ENCODE measurements at places on chromosomes 1 and 21.

- DNase-seq = no peak
Measured at GRCh38 chr21:37944496-37944895, 28.2 kb upstream of the KCNJ6 start.

DNA sequence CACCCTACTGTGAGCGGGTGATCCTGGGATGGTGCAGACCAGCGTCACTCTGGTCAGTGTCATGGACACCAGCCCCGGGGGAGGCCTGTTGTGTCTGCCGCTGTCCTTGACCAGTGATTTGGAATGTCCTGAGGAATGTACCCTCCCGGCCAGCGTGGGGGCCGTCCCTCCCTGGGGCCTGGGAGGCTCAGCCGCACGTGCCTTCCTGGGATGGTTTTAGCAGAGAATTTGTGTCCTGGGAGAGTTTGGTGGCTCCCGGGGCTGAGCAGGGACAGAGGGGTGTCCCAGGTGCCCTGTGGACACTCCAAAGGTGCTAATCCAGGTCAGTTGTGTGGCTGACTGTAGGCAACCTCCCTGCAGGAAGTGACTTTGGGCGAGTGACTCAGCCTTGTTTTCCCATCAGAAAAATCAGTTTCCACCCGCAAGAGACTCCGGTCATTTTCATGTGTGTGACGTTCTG lies 6.2 kb downstream of the ARHGEF16 start:
- DNase-seq = no peak

DNA sequence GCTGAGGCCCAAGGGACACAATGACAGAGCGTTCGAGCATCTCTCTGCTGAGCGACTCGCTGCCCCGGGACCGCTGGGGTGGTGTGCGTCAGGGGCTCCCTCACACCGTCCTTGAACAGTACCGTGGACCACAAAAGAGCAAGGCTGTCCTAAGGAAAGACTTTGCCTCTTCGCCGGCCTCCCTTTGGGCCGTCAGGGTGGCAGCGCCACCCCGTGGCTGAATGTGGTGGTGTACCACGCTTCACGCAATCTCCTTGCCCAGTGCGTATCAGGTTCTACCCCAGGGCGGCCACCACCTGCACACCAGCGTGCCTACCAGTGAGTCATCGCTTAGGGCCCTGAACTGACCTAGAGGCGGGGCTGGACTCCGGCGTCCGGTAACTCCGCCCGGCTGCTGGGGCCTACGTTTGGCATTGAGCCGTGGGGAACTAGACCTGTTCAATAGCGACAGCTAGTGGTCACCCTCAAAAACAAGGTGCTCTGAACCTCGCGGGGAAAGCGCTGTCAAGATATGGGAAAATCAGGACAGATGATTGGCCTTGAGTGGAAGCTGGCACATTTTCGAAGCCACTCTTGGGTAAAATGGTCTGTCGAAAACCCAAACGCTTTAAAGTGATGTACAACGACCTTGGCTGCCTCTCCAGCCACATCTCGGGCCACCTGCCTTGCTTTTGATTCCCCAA lies 8.1 kb upstream of the TRAF3IP3 start:
- peak; percentile 94 for DNase-seq

DNA sequence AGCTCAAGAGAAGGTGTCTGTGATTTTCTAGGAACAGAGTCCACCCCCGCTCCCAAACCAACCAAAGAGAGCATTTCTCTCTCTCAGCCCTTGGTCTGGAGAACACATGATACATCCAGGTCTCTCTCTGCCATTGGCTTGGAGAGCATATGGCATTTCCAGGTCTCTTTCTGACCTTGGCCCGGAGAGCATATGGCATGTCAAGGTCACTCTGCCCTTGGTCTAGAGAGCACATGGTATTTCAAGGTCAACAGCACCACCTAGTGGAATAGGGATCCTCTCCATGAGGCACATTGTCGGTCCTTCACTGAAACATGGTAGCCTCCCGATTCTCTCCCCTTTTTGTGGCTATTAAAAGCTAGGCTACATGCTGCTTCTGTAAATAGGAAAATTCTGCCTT lies 437.7 kb upstream of the OLFM3 start:
- DNase-seq = no peak

DNA sequence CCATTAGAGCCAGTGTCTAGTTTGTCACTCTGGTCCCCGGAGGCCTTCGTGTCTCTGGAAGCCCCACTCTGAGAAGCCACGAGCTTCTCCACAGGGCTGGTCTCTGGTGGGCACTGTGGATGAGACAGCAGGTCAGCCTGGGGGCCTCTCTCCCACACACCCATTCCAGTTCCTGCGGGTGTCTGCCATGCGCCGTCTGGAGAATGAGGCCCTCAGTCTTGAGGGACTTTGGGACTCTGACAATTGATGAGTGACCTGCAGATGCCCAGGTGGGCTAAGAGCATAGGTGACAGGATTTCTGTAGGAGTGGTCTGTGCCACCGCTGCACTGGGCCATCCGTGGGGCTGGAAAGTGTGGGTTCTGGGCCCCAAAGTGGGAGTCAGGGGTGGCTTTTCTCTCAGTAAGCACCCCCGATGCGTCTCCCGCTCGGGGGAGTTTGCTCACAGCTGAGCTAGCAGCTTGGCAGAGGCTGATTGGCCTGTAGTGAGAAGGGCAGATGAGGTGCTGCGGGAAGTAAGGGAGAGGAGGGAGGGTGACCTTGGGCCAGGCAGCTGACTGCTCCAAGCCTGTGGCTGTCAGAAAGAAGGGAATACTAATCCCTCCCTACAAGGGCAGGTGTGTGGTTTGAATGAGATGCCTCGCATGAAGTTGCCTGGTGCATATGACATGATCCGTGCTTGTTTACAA lies 26.4 kb downstream of the LHX4 start:
- no peak for DNase-seq

GRCh38 chr1:178282949-178283367 lies 189.1 kb downstream of the RASAL2 start:
- DNase-seq = no peak

DNA sequence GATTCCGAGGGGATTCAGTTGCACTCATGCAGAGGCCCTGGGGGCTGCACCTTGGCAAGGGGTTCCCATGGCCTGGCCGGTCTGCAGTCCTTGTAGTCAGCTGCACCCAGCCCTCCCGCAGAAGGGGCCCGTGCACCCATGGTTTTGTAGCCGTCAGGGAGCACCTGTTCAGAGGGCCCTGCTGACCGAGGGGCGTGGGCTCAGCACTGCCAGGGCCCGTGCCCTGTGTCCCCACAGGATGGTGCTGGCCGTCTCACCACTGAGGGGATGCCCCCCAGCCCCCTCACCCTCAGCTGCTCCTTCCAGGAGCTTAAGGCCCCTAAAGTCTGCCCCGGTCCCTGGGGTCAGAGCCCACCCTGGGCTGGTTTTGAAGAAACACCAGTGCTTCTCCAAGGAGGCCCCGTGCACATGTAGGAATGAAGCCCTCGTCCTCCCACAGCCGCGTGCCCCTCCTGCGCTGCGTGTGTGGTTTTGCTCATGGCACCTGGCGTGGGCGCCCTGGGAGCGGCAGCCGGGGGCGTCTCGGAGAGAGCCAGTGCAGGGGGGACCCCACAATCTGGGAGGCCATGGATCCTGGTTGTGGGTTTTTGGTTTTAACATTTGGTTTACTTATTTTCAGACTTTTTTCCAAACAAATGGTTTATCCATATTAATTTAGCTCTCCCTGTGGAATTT lies 40.1 kb downstream of the PRKCZ start:
- DNase-seq = no peak

GRCh38 chr1:223035724-223036478 lies 107.1 kb downstream of the TLR5 start:
- DNase-seq = no peak

- DNase-seq = no peak
Measured at GRCh38 chr1:192108161-192108560, 50.1 kb upstream of the RGS18 start.

DNA sequence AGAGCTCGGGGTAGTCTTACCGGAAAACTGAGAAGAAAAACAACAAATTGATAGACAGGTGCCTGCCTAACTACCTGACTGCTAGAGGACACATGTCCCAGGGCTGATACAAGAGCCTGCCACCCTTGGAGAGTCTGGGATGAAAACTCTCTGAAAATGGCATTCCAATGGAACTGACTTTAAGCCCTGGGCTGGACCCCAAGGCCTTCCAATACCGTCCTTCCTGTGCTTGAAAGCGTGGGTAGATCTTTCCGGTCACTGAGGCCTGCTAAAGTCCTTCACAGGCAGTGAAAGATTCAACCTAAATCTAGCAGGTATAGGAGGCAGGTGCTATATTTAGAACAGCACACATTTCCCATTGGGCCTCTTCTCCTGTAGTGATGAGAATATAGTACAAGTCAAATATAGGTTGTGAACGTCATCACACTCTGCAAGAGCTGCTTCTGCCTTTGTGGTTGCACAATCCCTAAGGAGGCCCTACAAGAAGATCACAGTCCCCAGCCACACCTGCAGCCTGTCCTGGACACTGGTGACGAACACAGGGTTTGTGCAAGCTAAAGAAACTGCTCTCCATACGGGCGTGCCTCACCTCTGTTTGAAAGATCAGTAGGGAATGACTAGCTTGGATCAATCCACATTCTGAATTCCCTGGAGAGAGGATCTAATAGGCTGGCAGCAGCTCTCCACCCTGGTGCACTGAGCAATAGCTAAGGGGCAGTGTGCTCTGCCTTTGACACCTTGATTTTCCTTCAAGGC lies 876 bp upstream of the CHML start:
- DNase-seq = no peak

DNA sequence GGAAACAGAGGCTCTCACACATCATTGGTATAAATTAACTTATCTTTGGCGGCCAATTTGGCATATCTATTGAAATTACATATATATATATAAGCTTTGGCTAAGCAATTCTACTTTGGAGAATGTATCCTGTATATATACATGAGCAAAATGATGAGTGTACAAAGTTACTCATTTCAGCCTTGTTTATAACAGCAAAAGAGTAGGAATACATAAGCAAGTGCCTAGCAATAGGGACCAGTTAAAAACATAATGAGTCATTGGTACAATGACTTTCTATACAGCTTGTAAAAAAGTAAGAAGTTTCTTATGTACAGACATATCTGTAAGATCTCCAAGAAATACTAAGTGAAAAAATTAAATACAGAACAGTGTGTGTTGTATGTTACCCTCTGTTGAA lies 190.8 kb downstream of the LTN1 start:
- DNase-seq = no peak

- no peak for DNase-seq
Measured at GRCh38 chr1:29798699-29799566, 562.6 kb downstream of the PTPRU start.

GRCh38 chr1:61784726-61785125 lies 42.4 kb downstream of the PATJ start:
- DNase-seq = no peak

- no peak for DNase-seq
Measured at GRCh38 chr1:154198756-154199562, 7.1 kb upstream of the TPM3 start.

DNA sequence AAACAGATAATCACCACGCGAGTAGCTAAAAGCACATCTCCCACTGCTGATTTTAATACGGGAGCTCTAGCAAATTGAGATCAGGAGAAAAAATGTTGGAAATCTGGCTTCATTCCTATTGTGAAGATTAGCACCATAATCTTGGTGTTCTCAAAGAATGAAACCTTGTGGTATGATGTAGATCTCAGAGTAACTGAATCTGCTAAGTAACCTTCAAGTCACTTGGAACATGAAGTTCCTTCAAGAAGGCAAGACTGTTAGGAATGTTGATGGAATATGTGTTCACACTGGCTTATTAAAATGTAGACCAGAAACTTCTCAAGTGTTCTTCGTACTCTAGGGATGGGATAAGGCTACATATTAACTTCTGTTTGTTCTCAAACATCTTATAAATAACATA lies 117.4 kb upstream of the CHRM3 start:
- no peak for DNase-seq

- DNase-seq = no peak
Measured at GRCh38 chr1:220962031-220962751, 82.9 kb downstream of the HLX start.

DNA sequence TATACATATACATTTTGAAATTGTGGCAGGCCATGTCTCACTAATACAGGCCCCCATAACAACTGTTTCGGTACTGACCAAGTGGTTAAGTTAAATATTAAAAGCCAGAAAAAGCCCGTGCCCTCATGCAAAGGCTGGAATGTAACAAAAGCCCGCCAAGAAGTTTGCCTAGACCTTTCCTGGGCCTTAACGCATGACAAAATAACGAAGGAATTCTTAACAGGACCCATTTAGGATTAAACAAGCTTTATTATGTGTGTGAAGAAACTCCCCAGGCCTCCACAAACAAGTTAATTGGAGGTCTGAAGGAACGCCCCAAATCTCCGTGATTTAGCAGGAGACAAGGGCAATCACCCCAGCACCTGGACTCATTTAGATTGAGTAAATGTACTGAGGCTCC lies 42.4 kb downstream of the TNFSF4 start:
- DNase-seq = no peak

GRCh38 chr1:11802616-11802972 lies 3.2 kb downstream of the MTHFR start:
- DNase-seq = peak; percentile 33

DNA sequence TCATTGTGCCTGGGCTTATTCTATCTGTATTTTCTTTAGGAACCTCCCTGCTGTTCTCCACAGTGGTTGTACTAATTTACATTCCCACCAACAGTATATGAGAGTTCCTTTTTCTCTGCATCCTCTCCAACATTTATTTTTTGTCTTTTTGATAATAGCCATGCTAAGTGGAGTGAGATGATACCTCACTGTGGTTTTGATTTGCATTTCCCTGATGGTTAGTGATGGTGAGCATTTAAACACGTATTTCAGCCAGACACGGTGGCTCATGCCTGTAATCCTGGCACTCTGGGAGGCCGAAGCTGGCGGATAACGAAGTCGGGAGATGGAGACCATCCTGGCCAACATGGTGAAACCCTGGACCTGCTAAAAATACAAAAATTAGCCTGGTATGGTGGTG lies 57.9 kb downstream of the SLAMF6 start:
- no peak for DNase-seq

DNA sequence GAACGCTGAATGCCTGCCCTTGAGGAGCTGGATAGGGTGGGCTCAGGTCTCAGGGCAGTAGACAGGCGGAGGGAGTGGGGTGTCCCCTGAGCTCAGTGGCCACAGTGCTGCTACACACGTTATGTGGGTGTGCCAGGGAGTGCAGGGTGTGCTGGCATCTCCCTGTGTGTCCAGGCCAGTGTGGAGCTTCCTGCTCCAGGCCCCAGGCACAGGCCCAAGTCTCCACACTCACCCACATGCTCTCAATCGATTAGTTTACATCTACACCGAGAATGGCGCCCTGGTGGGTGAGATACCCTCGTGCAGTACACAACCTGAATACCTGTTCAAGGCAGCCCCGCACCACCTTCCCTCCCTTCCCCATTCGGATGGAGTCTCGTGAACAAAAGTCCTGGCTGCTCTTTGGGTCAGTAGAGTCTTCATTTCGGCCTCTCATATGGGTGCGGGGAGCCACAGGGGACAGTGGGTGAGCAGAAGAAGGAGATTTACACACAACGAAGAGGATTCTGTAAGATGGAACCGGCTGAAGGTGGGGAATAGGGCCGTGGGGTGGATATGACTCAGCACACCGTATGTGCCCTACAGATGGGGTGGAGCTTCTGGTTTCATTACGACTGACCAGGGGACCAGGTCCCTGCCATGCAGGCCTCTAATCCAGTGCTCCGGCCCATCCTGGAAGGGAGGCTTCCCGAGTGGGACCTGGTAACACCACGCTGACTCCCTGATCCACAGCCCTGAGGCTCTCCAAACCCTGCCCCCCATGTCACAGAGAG lies 93.3 kb downstream of the SPSB1 start:
- DNase-seq = no peak
